Central memory CD8-positive, alpha-beta T cell (primary cell): ENCODE measurements at places on chromosomes 6 and 20.

DNA sequence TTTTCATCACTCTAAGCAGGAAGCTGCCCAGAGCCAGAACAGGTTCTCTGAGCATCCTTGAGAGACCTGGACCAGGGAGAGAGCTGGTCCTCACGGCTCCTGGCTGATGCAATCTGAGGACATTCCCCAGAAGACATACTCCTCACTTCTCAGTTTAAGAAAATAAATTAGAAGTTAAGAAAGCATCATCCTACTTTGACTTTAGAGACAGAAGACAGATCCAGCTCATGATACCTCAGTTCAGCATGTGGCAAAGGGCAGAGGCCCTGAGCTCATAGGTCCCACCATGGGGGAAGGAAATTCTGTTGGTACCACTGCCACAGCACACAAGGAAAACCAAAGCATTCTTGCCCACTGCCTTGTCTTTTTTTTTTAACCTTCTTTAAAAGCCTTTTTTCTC, 378.1 kb upstream of the JARID2 start:
- DNase-seq: no peak

- DNase-seq: no peak
Observed at GRCh38 chr6:69719602-69720193, 77.1 kb downstream of the LMBRD1 start.

GRCh38 chr6:166284640-166285039, 23.6 kb downstream of the PRR18 start:
- DNase-seq: no peak

DNA sequence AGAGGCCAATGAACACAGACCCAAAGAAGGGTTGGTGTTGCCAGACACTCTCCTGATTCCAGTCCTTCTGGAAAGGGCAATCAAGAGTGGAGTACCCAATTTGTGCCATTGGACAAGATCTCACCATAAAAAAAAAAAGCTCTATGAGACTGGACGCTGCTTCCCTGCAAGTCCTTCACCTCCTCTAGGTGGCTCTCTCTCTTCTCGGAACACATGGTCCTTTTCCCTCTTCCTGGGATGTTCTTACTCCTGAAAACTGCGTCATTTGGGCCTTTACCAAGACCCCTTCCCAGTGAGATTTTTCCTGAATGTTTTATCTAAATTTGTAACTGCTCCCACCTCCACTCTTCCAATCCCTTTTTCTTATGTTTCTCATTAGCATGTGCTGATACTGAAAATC, 280.8 kb downstream of the FOXA2 start:
- no peak for DNase-seq
